Midbrain (tissue), 1 donor: ENCODE measurements at places on chromosomes 2 and 18.

- no peak for DNase-seq
Observed at GRCh38 chr2:44939106-44940048, 2.1 kb upstream of the SIX3 start.

- DNase-seq = peak; percentile 79
Observed at GRCh38 chr18:34158881-34159690, 65.6 kb downstream of the NOL4 start.

- no peak for DNase-seq
Observed at GRCh38 chr2:42045352-42045751, 2.5 kb upstream of the PKDCC start.

DNA sequence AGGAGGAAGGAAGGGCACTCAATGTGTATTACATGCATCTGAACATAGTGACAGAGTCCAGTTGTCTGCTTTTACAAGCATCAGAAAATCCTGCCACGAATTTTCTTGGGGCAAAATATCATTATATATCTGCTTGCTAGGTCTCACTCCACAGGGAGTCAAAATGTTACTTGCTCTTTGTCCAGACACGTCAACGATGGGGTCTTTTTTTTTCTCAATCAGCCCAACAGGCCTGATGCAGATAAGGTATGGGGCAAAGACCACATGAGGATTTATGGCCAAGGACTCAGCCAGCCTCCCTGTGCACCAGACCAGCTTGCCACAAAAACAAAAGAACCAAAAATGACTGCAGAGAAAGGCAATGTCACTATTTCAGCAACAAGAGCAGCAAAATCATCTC is 323.4 kb upstream of the PKDCC start:
- no peak for DNase-seq

GRCh38 chr2:11896386-11896785 is 150.0 kb downstream of the LPIN1 start:
- DNase-seq = no peak

GRCh38 chr2:8953525-8953924 is 50.0 kb downstream of the MBOAT2 start:
- DNase-seq = no peak

GRCh38 chr2:237126519-237127174 is 41.0 kb downstream of the COPS8 start:
- no peak for DNase-seq

- DNase-seq = peak; percentile 9
Observed at GRCh38 chr18:43620936-43621335, 343.6 kb upstream of the SYT4 start.

GRCh38 chr2:156937430-156937829 is 320.1 kb upstream of the GALNT5 start:
- no peak for DNase-seq

GRCh38 chr18:24023185-24023814 is 8.7 kb downstream of the TTC39C start:
- no peak for DNase-seq

DNA sequence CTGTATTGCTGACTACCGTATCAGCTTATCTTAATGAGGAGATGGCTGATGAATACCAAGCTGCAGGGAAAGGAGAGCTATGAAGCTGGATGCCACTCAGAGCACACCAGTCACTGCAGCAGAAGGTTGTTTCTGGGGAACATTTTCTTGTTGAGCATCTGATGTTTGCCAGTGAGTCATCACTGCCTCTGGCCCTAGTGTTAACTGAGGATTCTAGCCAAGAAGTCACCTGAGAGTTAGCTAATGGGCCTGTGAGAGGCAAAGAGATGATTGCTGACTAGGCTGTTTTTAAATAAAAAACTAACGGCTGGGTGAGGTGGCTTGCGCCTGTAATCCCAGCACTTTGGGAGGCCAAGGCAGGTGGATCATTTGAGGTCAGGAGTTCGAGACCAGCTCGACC is 37.9 kb downstream of the CCDC150 start:
- DNase-seq = no peak

- DNase-seq = no peak
Observed at GRCh38 chr2:60608679-60609078, 55.2 kb upstream of the BCL11A start.

DNA sequence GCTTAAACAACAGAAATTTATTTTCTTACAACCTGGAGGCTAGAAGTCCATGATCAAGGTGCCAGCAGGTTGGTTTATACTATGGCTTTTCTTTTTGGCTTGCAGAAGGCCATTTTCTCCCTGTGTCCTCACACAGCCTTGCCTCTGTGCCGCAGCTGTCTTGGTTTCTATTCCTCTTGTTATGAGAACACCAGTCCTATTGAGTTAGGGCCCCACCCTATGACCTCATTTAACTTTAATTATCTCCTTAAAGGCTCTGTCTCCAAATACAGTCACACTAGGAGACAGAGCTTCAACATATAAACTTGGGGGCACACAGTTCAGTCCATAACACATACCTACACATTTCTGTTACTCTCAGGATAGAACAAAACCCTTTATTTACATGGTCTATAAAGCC is 17.3 kb upstream of the RHOB start:
- peak; percentile 15 for DNase-seq

GRCh38 chr2:160054984-160055725 is 7.3 kb downstream of the PLA2R1 start:
- no peak for DNase-seq

DNA sequence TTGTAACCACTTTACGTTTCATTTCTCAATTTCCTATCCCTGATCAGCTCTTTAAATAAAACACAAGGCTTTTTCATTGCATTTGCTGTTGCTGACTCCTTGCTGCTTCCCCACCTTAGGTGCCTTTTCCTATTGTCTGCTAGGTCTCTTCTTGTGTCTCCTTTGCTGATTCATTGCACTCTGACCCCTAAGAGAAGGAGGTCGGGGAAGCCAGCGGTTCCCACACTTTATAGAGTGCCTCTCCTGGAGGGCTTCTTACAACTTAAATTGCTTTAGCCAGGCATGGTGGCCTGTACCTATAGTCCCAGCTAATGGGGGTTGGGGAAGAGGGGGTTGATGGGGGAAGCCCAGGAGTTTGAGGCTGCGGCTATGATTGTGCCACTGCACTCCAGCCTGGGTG is 495.0 kb downstream of the DLGAP1 start:
- no peak for DNase-seq

GRCh38 chr18:1133541-1133940 is 228.9 kb downstream of the ADCYAP1 start:
- DNase-seq = no peak

DNA sequence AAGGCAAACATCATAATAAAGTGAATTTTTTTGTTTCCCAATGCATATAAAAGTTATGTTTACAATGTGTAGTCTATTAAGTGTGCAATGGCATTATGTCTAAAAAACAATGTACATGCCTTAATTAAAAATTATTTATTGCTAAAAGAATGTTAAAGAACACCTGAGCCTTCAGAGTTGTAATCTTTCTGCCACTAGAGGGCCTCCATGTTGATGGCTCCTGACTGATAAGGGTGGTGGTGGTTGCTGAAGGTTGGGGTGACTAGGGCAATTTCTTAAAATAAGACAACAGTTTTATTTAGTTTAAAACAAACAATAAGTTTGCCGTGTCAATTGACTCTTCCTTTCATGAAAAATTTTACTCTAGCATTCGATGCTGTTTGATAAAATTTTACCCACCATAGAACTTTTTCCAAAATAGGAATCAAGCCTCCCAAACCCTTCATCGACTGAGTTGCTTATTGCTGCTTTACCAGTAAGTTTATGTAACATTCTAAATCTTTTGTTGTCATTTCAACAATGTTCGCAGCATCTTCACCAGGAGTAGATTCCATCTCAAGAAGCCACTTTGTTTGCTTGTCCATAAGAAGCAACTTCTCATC is 32.3 kb downstream of the MAP3K2 start:
- no peak for DNase-seq

DNA sequence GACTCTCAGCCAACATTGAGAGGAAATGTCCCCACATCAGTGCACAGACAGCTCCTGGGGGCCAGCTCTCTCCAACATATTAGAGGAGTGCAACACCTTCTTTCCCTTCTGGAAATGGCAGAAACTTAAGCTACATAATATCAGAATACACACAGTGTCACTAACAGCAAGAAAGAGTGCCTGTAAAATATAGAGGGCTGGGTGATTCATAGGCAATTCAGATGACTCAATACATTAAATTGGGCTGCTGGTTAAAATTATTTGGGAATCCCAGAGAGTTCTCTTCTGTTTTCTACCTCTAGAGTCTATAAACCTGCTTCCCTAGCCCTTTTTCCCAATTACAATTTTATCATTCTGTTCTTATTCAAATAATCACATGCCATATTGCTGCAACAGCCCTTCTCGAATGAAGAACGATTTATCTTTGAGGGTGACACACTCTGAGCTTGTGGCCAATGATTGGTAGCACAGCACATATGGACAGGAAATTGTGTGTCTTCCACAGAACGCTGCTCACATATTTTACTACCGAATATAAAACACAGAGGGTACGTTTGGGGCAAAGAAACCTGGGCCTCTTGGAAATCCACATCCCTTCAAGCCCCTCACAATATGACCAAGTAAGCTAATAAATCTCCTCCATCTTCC is 381.2 kb downstream of the MBD2 start:
- DNase-seq = no peak

DNA sequence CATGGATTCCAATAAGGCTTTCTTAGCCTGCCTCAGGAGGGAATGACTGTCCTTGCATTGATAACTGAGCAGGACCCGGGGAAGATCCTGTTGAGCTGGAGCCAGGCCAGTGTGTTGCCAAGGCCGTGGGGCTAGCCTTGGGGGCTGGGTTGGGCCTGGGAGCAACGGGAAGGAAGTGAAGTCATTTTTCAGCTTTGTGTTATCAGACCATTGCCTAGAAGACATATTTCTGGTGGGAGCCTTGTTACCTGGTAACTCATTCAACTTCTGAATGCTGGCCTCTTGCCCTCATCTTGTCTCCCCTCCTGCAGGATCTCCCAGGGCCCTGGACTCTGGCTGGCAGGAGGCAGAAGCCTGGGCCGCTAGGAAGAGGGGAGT is 92.7 kb upstream of the MGAT5 start:
- DNase-seq = no peak

DNA sequence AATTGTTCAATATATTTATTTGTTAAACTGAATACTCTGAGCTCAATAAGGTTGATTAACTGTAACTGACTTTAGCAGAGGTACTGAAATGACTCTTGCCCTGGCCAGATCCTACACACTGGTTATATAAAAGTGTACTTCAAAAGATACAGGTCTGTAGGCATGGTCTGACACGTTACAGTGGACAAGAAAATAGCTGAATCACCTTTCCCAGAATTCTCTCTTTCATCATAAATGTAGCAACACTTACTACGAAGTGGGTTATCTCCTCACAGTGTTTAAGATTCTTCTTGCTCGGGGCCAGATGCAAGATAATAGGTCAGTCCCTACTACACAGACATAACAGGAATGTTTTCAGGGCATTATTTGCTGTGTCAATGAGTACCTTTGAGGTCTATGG is 107.0 kb upstream of the ZC3H15 start:
- no peak for DNase-seq

GRCh38 chr2:14635391-14635871 is 2.9 kb downstream of the LRATD1 start:
- DNase-seq = peak; percentile 47

GRCh38 chr18:78571063-78571785 is 408.4 kb upstream of the SALL3 start:
- DNase-seq = no peak

DNA sequence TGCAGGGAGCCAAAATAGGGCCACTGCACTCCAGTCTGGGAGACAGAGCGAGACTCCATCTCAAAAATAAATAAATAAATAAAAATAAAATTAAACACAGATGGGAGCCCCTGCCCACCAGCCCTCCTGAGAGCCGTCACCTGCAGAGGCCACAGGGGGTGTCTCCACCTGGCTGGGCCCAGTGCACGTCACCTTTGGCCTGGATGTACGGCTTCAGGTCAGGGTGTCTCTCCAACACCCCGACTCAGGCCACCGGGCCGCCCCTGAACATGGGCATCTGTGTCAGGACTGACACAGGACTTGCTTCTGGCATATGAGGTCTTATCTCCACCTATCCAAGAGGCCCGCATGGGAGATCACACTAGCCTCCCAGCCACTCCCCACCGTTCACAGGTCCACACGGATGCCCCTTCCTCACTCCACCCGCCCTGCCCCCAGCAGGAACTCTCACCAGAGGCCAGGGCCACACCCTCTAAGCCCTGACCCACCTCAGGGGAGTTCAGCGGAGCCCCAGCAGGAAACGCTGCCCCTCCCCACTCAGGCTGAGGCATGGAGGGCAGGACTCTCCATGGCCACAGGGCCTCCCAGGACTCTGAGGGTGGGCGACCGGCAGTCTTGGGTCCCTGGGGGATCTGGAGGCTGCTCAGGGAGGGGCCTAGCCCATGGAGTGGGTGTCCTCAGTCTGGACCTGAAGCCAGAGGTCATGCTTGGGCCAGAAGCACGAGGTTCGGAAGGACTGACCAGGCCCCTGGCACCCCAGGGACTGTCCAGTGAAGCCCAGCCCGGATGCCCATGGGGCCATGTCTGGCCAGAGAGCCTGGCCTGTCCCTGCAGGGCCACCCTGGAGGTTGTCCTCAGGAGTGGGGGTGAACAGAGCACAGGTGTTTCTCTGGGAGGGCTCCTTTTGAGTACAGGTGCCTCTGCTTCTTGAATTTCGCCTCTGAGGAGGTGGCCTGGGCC is 1.6 kb upstream of the CROCC2 start:
- no peak for DNase-seq

DNA sequence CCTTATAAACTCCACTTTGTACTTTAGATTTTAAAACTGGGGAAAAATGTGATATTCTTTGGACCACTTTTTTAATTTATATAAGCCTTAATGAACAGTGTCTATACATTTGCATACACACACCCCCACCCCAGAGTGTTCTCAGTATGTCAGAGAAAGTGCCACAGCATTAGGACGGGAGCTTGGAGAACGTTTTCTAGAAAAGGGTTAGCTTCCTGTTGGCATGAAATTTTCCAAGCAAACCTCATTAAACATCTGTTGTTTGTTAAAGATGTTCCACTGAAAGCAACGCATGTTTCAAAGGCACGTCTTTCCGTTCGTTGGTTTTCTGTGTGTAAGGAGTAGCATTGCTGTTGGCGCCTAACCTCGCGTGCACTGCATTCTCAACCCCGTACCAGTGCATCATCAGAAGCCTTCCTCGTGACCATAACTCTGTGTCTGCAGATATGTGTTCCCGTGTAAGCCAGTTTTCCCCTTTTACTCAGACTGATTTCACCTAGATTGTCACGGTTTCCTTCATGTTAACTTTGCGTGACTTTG is 228.5 kb downstream of the ALPK2 start:
- no peak for DNase-seq

GRCh38 chr2:219630770-219631405 is 3.5 kb downstream of the SLC4A3 start:
- DNase-seq = no peak

- no peak for DNase-seq
Observed at GRCh38 chr2:238462782-238463396, 36.2 kb downstream of the ASB1 start.

- DNase-seq = no peak
Observed at GRCh38 chr18:44682201-44682870, 1.6 kb downstream of the SETBP1 start.

DNA sequence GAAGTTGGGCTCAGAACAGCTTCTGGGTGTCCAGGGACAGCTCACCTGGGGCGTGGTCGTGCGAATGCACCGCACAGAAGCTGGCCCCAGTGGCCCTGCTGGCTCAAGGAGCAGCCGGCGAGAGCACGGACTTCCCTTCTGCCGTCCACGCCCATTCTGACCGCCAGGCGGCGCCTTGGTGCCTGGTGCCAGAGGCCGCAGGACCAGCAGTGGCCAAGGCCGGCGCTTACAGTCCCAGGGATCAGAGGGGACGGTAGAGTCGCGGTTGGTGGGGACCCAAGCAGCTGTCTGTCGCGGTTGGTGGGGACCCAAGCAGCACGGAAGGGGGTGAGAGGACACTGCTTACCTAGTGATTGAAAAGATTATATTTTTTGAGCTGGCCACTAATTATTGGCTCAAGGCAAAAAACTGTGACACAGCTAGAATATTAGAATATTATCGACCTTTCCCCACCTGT is 25.7 kb downstream of the NPPC start:
- DNase-seq = peak; percentile 47
